ENCODE measurements at places on chromosomes 12 and 14. TPM values are rescaled to one million over a fixed set of nuclear protein-coding genes. Genes with fewer than 3 reads are reported as not detected.

- peak; percentile 76 for DNase-seq
Observed at GRCh38 chr12:105986779-105987684, 151.7 kb downstream of the NUAK1 start.

GRCh38 chr12:129296671-129297070, 443.4 kb downstream of the GLT1D1 start:
- no peak for DNase-seq

DNA sequence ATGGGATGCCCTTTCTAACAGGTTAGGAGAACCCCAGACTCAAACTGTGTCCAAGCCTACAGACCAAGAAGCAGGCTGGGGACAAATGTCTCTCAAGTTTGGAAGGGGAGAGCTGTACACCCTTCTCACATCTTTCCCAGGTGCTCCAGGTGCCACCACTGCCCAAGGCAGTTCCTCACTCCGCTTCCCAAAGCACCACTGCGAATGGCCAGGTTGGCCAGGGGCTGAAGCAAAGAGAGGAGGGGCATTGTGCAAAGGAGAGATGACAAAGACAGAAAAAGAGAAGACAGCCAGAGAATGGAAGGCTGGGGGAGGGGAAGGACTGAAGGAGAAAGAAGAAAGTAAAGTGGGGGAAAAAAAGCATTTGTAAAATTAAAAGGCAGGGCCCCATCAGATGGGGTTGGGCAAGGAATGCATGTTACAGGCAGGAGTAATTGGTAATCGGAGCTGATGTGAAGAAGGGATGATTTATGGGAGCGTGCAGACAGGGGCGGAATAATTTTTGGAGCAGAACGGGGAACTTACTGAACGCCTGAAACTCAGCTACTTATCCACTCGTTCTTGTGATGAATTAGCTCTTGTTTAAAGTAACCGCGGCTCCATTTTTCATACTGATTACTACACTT, 165.8 kb downstream of the ESRRB start:
- no peak for DNase-seq

GRCh38 chr14:99704037-99704436, 19.9 kb downstream of the CYP46A1 start:
- no peak for DNase-seq

GRCh38 chr12:25416516-25416915, 136.6 kb downstream of the LMNTD1 start:
- DNase-seq: no peak

DNA sequence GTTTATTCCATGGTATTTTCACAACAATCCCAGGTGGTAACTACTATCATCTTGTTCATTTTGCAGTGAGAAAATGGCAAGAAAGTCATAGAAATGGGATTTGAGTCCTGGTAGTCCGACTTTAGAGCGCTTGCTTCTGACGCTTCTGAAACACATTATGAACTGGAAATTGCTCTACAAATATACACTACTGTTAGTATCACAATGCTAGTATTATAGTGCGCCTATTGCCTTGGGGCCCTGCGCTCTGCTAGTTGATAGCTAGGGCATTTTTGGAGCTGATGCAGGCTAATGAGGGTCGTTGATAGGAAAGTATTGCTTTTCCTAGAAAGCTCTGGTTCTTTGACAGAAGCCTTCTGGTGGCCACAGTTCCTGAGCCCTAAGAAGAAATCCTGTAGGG, 61.0 kb downstream of the ETV6 start:
- DNase-seq: no peak

GRCh38 chr14:91893669-91894068, 26.3 kb upstream of the TC2N start:
- no peak for DNase-seq

DNA sequence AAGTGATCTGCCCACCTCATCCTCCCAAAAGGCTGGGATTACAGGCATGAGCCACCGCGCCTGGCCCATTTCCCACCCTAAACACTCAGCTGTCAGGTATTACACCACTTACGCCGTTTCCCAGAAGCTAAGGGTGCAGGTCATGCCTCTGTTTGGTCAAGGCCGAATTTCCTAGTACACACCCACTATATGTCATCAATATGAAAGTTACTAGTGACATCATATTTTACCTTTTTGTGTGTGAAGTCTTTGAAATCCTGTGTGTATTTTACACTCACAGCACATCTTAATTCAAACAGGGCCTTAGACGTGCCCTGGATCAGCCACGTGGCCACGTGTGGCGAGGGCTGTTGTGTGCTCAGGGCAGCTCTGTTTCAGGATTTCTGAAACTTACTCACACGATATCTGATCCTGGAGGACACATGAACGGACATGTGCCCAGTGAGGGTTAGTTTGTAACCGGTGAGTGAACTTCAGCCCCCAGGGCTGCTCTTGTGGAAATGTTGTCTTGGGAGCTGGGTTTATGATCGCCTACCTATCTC, 51.8 kb downstream of the GLT1D1 start:
- DNase-seq: no peak

- DNase-seq: no peak
Observed at GRCh38 chr12:45224311-45224710, 8.4 kb downstream of the ANO6 start.

- no peak for DNase-seq
Observed at GRCh38 chr12:8040791-8041190, 8.3 kb downstream of the FOXJ2 start.

DNA sequence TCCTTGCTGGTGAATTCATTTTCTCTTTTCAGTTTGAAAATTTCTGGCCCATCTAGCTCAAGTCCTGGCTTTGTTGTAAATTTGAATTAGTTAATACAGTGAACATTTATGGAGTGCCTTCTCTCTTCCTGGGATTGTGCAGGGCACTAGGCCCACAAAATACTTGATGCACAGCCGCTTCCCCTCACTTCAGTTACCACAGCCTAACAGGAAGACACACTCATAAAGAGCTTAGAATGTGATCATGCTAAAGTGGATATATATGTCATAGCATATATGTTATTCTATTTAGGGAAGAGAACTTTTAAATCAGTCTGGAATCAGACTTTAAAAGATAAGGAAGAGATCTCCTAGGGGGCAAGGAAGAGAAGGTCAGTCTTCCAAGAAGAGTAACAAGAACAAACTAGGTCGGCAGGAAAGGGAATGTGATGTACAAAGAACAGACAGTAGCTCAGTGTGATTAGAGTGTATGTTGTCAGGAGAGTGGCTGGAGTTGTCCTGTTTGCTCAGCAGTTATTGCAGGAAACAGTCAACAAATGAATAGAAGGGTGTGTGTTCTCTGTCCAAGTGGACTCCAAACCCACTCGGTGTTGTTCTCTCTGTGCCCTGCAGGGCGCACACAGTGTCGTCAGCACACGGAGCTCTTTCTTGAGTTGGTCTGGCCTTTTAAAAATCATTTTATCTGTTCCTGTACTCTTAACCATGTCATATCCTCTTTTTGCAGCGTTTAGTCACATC, 74.4 kb downstream of the DAAM1 start:
- no peak for DNase-seq

DNA sequence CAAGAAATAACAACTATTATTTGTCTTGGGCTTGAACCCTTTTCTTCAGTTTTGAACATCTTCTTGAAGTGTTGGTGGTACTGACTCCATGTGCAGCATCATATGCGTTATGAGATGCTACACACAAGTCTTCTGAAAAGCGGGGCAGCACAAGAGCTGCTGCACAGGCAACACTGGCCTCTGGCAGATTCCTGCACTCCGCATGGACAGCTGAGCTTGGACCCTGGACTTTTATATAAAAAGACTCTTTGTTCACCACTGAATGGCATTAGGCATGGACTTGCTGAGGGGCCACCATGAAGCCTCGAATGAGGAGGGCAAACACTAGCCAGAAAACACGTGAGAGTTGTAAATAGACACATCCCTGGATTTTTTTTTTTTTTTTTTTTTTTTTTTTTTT, 210.8 kb upstream of the NPAS3 start:
- DNase-seq: no peak

DNA sequence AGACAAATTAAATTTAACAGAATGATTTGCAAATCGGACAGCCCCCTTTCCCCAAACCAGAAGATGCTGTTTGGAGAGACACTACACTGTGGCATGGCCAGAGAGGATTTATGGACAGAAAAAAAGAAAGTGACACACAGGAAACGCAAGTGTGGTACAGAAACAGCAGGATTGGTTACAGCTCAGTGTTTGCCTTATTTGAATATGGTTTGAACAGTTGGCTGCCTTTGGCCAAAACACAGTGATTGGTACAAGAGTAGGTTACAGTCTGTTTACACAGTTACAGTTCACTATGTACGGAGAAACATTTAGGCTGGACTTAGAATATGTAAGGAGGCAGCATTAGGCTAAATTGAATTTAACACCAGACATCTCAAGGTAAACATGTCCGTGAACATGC, 335.3 kb downstream of the NPAS3 start:
- DNase-seq: no peak

DNA sequence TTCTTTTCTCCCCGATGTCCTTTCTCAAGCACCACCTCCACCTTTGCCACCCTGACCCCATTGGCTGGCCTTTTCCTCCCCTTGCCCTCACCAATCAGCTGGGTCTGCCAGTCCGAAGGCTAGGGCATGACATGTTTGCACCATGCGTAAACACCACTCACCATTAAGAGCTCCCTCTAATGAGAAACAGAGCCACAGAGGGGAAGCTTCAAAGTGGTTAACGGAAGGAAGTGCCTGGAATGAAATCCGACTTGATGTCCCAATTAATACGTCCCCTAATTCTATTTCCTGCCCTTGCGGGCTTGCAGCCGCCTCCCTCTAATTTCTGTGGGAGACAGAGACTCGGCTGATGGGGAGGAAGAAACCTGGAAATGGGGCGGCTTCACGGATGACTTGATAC, 318.5 kb upstream of the TBX3 start:
- no peak for DNase-seq

DBX2 gene
- not detected for total RNA-seq

MYH7 gene
- not detected for total RNA-seq

CBLN3 gene
- 0.72 TPM for total RNA-seq

CLEC4C gene
- not detected for total RNA-seq

SLC17A8 gene
- not detected for total RNA-seq

ENDOU gene
- total RNA-seq: not detected

FOXN3 gene
- total RNA-seq: 7.0 TPM

CHFR gene
- total RNA-seq: 10.2 TPM

KRT3 gene
- total RNA-seq: not detected

TMEM63C gene
- total RNA-seq: not detected

ETFRF1 gene
- total RNA-seq: 33.6 TPM

ARHGEF25 gene
- 11.5 TPM for total RNA-seq
